Panc1 (cell line): ENCODE measurements at places on chromosomes 13 and 19.

- DNase-seq: no peak
These were observed 5.5 kb upstream of the METTL21C start for GRCh38 chr13:102700088-102701031.

- DNase-seq: no peak
These were observed at the start of gene OBI1 for GRCh38 chr13:78658630-78659449. Gene OBI1 (minus strand): TSS chr13:78659155. CDS start chr13:78659120, 35 bp downstream.

- DNase-seq: no peak
These were observed 313.2 kb downstream of the SHISA2 start for GRCh38 chr13:25738342-25739196.

GRCh38 chr19:43589678-43590077, 6.3 kb downstream of the IRGQ start:
- DNase-seq: no peak

DNA sequence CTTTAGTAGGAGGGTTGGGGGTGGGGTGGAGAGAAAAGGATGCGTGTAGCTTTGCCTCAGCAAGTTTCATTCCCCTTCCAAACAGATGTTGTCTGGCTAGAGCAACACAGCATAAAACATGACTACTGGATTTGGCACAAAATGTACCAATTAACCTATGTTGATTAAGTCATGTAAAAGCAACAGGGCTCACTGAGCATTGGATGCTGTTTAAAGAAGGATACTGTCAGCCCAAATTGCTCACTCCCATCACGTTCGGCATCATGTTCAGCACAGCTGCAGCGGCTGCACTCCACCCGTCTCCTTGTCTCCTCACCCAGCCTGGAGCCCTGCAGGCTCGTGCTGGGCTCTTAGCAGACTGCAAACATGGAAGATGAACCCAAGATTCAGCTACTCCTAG, 77.5 kb downstream of the DLEU7 start:
- DNase-seq: no peak

GRCh38 chr19:31096062-31096830, 253.0 kb downstream of the TSHZ3 start:
- no peak for DNase-seq

GRCh38 chr19:8138201-8138600, 11.2 kb downstream of the FBN3 start:
- DNase-seq: no peak

- DNase-seq: no peak
These were observed 50.1 kb downstream of the CEP89 start for GRCh38 chr19:32921624-32922023.

DNA sequence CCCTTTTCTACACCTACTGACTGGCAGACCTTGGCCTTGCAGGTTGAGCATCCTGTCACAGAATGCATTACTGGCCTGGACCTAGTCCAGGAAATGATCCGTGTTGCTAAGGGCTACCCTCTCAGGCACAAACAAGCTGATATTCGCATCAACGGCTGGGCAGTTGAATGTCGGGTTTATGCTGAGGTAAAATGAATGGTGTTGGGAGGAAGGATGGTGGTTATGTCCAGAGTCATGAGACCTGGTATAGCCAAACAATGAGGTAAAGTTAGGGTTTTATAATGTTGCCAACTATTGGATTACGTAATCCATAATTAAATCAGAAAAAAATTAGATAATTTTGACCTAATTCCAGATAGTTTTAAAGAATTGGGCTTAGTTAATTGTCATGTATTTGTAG, 212.5 kb downstream of the PCCA start:
- no peak for DNase-seq

DNA sequence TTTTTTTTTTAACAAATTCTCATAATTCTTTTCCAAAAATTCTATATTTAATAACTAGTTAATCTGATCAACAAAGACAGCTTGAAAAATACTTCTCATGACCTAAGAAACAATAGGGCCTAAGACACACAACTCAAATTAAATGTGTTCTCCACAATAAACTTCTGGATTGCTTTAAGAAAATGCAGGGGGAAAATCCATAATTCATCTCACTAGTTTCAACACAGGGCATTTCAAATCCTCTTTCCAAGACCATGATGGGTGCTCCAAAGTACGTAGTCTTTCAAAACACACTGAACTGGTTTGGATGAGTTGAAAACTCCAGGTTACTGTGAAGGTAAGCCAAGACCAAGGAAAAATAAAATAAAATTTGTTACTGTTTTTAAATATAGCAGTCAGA, 62.6 kb downstream of the DCLK1 start:
- DNase-seq: no peak

DNA sequence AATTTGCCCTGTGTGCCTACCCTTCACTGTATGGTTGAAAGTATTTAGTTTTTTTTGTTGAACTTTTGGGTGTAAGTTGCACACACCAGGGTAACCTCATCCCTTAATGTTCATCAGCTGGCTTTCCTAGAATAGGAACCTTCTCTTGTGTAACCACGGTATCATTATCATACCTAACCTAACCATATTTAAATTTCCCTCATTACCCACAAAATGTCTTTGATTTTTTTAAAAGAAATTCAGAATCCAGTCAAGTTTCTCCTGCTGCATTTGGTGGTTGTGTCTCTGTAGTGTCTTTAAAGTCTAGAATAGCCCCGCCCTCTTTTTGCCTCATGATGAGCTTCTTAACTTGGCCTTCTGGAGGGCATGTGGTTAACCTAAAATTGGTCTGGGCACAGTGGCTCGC, 80.3 kb downstream of the RYR1 start:
- DNase-seq: no peak

DNA sequence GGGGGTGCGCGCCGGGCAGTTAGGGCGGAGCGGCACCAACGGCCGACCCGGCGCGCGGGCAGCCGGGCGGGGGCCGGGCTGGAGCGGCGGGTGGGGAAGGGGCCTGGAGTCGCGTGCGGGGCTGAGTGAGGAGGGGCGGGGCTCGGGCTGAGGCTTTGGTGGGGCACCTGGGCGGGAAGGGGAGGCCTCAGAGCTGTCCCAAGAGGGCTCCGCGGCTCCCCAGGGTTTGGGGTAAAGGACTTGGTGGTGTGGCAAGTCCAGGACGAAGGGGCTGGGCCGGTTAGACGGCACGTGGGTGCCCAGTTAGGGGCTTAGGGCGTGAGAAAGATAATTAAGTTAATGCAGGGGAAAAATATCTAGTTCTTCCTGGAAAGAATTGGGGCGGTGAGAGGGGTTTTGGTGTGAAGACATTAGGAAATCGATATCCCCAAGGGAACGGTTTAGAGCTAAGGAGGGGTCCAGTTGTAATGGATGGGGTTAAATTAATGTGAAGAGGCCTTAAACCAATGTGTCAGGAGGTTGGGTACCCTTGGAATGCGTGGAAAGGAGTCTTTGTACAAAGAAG, 496 bp downstream of the ZNF574 start:
- no peak for DNase-seq

DNA sequence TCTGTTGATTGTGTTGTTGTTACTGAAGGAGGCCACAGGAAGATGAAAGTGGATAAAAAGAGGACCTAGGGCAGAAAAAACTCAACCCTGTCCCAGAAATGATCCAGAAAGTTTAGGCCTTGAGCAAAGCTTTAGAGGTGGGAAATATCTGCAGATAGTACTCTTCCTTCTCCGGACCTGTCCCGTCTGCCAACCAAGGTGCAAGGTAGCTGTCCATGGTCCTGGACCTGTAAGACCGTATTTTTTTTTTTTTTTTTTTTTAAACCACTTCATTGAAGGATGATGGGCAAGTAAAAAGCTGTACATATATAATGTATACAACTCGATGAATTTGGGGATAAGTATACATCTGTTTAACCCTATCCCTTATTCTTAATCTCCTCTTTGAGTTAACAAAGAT, 225.9 kb downstream of the OLFM4 start:
- DNase-seq: no peak

GRCh38 chr13:105906746-105907145, 628.7 kb downstream of the EFNB2 start:
- no peak for DNase-seq

GRCh38 chr19:46032597-46033025, 8.2 kb downstream of the IGFL4 start:
- DNase-seq: no peak

GRCh38 chr13:77299587-77299986, 27.3 kb downstream of the MYCBP2 start:
- DNase-seq: no peak

DNA sequence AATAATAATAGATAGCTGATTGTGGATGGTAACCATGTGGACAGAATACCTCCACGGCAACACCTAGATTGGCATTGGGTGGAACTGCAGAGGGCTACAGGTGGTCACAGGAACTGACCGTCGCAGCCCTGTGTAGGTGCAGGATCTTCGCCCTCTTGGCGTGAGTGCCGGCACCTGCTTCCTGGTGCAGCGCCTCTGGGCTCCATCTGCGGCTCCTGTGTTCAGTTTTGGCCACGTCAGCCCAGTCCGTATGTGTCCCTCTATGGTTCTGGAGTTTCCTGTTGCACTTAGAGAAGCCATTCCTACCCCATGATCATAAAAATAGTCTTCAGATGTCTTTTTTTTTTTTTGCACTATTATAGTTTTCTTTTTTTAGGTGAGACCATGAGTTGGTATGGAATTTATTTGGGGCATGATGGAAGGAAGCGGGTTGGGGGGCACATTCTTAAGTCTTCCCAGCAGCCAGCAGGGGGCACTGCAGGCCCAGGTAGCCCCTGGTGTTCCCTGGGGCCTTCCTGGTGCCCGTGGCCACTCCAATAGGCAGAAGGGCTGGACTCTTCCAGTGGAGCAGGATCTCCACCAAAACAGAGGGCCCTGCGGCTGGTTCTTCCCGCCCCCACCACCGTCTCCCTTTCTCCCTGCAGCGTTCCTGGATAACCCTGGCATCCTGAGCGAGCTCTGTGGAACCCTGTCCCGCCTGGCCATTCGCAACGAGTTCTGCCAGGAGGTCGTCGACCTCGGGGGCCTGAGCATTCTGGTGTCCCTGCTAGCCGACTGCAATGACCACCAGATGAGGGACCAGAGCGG, 10.1 kb upstream of the SLC25A42 start:
- DNase-seq: no peak

DNA sequence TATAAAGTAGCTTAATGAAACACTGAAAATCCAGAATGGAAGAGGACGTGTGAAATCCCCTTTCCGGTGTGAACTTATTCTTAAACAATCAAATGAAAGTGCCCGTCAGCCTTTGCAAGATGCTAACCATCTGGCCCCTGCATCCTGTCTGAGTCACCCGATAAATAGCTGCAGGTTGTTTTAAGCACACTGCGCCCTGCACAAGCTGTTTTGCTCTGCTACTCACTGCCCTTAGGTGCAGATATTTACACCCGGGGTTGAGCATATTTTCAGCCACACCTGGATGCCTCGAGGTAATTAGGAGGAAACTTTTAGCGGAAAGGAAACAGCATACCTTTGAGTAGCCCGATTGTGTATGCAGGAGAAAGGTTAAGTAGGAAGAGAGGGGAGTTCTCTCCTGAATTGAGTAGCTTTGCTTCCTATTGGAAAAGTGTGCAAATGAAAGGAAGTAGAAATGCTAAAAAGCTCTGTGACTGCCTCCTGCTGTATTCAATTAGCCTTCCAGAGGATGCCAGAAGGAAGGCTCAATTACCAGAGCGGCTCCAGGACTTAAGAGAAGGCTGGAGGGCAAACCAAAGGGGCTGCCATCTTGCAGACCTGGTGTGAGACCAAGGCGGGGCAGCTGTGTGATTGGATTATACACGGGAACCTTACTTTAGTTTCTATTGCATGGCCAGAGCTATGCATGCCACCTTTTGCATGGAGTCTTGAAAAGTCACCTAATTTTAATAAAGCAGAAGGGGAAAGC, 42.5 kb downstream of the IRS2 start:
- no peak for DNase-seq

DNA sequence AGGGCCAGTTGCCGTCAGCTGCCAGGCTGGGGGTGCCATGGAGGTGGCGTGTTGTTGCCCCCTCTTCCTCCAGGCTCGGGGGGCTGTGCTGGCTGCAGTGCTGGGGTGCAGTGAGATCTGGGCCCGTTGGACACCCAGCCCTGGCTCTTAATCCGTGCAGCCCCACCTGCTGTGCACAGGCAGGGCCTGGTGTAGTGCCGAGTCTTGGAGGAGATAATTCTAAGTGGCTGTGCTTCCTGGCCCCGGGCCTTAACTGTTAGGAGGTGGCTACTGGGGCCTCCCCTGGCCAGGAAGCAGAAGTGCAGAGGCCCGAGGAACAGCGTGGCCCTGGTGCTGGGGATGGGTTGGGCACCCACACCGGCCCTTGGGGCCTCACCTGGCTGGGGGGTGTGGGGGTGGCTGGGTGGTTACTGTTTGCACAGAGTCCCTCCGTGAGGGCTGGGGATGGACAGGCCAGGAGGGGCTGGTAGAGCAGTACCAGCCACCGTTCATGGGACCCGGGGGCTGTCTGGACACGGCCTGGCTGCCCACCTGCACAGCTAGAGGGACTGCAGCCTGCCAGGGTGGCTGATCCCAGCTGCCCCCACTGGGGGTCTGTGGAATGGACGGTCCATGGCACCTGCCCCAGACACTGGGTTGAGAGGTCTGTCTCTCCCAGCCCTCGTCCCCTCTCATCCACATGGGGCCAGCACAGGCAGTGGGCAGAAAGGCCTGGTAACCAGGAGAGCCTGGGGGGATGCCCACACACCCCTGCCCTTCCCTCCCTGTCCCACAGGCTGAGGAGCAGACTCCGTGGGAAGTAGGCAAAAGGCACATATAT, 3.3 kb downstream of the GPX4 start:
- DNase-seq: no peak

GRCh38 chr13:29105779-29106178, 285.6 kb downstream of the MTUS2 start:
- no peak for DNase-seq
